Left cardiac atrium (tissue), 4 donors: ENCODE measurements at places on chromosomes 2 and 18. TPM values are rescaled to one million over a fixed set of nuclear protein-coding genes. Genes with fewer than 3 reads are reported as not detected.

DNA sequence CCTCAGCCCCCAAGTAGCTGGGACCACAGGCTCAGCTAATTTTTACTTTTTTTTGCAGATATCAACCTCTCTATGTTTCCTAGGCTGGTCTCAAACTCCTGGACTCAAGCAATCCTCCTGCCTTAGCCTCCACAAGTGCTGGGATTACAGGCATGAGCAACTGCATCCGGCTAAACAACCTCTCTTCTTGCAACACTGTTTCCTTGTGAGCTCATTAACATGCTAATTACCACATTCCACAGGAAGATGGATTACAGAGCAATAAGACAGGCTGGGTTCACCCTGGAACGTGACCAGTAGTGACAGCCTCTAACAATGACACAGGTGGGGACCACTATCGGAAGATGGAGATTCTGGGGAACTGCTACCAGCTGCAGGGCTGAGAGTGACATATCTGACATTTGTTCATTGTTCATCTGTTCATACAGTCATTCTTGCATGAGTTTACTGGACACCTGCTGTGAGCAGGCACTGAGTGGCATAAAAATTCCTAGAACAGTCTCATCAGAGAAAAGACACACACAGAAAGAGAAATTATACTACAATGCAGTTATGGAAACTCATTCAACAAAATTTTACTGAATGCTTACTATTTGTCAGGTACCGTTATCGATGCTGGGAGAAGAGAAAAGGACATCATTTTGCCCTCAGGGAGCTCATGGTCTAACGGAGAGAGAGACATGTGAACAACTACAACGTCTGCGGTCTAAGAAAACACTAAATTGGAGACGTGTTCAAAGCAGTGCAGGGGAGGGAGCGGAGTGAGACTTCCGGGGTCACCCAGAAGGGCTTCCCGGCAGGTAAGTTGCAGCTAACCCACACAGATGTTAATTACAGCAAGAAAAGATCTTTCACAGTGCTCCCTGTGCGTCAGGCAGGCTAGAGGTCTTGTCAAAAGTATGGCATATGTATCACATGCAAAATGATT lies 37.6 kb downstream of the PROC start:
- no peak for DNase-seq

HOXD12 gene
- total RNA-seq = not detected

GRCh38 chr2:128289439-128289838 lies 29.2 kb downstream of the HS6ST1 start:
- DNase-seq = no peak

DNA sequence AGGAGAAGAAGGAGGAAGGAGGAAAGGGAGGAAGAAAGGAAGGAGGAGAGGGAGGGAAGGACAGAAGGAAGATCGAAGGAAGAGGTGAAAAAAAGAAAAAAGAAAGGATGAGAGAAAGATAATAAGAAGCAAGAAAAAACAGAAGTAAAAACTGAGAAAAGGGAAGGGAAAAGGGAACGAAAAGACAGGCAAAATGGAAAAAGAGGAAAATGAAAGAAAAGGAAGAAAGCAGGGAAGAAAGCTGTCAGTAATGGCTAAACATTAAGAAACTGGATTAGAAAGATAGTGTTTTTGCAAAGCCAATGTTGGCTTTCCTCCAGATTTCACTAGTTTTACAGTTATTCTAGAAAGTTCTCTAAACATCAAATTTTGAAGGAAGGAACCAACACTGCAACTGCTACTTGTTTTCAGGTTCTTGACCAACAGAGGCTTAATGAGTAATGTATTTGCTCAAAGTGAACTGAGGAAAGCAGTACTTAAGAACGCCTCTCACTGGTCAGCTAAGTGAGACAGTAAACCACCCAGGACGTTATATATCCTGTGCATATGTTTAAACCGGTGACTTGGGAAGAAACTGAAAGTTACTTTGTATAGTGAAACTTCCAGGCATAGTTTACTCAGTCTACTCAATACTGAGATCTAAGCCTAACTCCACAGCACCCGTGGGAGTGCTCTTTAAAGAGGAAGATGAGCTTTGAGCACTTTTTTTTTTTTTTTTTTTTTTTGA lies 286.2 kb upstream of the TRIB2 start:
- DNase-seq = no peak

DNA sequence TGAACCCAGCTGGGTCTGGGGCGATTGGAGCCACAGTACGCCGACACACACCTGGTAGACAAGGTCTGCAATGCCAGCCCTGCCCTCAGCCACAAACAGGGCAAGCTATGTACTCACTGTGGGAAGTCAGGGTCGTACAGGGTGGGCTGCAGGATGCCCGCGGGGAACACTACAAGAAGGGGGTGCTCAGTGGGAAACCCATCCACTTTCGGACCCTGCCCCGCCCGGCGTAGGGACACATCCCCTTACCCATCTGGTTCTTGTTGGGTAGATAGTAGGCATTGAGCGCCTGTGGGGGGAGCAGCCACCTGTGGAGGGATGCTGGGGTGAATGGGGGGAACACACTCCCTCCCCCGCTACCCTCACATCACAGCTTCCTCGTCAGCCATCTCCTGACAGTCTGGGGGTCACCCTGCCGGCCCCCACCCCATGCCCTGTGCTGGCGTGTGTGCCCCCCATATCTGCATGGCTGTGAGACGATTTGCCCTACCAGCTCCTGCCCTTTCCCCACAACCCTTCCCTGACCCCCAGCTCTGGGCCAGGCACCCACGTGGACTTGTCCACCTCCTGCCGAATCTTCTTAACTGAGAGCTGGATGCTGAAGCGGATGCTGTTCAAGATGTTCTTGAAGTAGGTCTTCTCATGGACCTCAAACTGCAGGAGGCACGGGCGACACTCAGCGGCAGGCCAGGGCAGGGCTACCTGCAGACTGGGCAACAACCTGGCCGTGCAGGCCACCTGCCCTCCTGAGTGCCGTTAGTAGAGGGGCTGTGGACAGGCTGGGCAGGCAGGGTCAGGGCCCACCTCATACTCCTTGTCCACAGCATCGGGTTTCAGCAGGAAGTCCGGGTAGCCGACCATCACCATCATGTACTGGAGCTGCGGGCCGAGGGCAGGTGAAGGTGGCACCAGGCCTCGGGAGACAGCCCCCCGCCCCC lies 5.1 kb downstream of the ECEL1 start:
- DNase-seq = peak; percentile 12

NAT8 gene
- not detected for total RNA-seq
